CD4-positive, alpha-beta T cell treated with Interferon gamma for 1 hour (primary cell): ENCODE measurements at places on chromosomes 2 and 18.

DNA sequence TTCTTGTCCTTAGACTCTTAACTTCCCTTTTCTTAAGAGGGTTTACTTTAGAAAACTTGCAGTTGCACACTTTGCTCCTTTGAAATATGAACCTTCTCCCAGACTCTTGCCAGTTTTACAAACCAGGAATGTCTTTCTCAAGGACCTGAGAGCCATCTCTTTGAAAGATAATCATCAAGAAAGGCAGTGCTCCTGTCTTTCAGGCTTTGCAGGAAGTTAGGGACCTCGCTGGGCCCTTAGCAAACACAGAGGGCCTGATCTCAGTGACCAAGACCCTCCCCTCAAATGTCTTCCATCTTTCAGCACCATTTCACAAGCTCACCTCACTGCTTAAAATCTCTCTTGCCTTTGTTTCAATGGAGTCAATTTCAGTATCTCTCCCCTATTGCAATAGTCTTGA, 32.0 kb upstream of the NYAP2 start:
- DNase-seq: no peak

GRCh38 chr2:47026748-47027534, 111.3 kb upstream of the MCFD2 start:
- DNase-seq: no peak

GRCh38 chr2:231110551-231110950, 14.3 kb downstream of the HTR2B start:
- DNase-seq: no peak

GRCh38 chr2:234846599-234847363, 105.0 kb upstream of the SH3BP4 start:
- no peak for DNase-seq

DNA sequence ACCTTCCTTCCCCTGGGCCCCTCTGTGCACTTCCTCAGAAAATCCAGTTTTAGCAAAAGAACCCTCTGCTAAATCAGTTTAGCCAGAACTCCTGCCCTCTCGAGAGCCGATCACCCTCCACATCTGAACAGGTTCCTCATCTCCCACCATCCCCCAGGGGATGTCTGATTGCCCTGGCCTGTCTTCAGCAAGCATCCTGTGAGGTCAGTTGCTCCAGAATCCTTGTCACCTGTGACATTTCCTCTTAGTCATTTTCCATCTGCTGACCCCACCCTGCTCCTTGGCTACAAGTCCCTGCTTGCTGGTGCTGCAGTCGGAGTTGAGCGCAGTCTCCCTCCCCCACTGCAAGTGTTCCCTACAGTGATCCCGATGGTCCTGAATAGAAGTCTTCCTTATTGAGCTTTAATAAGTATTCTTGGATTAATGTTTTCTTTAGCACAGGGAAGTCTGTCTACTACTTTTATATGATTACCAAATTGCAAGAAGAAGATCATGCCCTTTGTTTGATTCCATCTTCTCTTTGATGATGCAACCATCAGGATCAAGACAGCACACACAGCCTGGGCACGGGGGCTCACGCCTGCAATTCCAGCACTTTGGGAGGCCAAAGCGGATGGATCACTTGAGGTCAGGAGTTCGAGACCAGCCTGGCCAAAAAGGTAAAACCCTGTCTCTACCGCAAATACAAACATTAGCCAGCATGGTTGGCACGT, 30.9 kb upstream of the UBE2F start:
- no peak for DNase-seq

DNA sequence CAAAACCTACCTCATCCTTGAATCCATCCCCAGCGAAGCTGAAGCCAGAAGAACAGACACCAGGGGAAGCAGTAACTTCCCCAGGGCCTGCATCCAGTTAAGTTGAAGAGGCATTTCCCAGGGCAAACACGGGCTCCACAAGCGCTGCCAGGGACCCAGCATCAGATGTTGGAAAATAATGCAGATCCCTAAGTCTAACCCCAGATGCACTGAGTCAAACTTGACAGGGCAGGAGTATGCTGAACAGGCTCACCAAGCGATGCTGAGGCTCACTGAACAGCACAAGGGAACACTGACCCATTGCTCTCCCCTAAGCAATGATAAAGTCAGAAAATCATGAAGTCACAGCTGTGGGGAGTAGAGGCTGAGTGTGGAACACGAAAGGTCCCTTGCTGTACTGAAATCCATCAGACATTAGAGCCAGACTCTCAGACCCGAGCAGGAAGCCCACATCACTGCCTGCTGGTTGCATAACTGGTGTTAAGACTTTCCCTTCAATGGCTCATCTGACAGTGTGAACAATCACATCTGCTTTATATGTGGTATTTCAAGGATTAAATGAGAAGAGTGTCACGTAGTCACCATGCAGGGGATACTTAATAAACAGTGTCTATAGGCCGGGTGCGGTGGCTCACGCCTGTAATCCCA, 36.2 kb downstream of the TNS1 start:
- no peak for DNase-seq

DNA sequence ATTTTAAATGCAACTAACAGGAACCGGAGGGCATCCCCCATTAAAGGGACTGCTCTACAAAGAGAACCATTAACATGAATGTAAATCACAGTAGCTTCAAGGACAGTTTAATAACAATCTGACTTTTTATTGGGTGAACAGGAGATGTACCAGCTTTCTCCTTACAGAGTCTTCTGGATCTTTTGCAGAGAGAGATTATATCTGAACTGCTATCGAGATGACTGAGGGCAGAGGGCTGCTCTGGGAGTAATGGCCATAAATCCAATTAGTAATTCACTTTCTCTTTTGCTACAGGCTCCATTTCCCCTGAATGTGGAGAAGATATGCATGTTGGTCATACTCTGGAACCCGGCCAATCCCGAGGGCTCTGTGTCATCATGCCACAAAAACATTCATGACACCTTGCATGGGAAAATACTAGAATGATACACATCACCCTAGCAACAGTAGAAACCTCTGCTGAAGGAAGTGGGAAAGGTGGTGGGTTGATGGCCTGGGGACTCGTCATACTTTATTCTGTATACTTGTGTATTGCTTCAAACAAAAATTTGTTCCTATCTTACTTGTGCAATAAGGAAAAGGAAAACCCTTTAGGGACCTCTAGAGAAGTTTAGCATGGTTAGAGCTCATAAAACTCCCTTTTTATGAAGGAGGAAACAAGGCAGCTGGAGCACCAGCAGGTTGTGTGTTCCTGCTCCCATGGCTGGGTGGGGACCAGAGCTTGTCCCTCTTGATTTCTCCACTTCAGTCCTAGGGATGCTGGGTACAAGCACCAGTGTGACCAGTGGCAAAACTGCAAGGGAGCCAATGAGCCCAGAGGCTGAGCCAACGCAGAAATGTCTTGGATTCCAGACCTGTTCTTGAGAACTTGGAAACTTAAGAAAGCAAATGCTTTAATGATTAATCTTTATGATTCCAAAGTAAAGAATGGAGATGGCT, 26.0 kb downstream of the CTAGE1 start:
- peak; percentile 50 for DNase-seq

- DNase-seq: no peak
Measured at GRCh38 chr2:149383340-149383739, 53.0 kb downstream of the LYPD6 start.

DNA sequence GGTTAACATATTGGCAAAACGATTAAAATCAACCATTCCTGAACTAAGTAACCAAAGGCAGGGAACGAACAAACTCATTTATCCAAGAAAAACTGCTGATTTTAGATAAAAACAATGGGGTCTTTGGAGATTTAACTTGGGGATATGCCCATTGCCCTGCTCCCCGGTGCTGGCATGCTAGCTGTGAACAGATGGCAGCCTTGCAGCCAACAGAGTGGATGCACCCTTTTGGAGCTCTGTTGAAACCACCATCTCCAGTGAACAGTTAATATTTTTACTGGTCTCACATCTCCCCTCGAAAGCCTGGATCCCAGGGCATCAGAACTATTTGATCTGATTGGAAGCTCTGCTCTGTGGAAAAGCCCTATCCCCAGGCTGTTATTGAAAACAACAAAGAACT, 303.1 kb downstream of the TGIF1 start:
- DNase-seq: no peak

- peak; percentile 34 for DNase-seq
Measured at GRCh38 chr2:75199428-75200011, at the start of gene TACR1. TACR1 (minus strand) TSS chr2:75199520; CDS start chr2:75198934, 586 bp downstream.
